ENCODE measurements at places on chromosomes 1 and 21.

- no peak for DNase-seq
Measured at GRCh38 chr1:182955596-182956588, 2.9 kb upstream of the SHCBP1L start.

DNA sequence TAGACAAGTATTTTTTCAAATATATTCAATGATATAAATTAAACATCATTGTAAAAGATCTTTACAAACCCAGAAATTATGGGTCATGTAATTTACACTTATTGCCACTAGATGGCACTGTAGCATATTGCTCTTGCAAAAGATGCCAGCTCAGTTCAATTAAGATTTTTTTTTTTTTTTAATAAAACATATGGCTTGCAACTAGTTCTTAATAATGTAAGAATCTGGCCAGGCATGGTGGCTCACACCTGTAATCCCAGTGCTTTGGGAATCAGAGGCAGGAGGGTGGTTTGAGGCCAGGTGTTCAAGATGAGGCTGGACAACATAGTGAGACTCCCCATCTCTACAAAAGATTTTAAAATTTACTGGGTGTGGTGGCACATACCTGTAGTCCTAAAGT lies 49.4 kb upstream of the DESI2 start:
- no peak for DNase-seq

DNA sequence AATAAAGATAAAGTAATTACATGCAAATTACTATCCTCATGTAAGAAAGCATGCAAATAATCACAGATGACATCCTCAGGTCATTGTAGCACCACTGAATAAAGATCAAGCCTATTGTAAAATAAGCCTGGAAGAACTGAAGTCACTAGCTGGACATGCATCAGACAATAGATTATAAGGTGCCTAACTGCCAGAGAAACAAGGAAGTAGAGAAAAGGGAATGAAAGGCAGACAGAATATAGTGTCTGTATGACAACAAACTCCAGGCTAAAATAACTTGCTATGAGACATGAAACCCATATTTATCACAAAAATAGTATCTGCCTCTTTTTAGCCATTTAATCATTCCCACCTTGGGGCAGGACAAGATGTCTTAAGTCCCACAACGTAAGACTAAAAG lies 108.7 kb downstream of the ENAH start:
- DNase-seq: no peak

GRCh38 chr1:111318523-111318922 lies 27.9 kb downstream of the CHIA start:
- no peak for DNase-seq

DNA sequence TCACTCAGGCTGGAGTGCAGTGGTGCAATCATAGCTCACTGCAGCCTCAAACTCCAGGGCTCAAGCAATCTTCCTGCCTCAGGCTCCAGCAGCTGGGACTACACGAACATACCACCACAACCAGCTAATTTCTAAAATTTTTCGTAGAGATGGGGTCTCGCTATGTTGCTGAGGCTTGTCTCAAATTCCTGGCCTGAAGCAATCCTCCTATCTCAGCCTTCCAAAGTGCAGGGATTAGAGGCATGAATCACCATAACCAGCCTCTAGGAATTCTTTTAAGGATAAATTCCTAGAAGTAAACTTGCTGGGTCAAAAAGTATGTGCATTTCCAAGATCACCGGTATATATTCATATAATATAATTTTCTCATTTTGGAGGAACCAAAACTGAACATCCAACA lies 17.6 kb upstream of the HUNK start:
- no peak for DNase-seq

DNA sequence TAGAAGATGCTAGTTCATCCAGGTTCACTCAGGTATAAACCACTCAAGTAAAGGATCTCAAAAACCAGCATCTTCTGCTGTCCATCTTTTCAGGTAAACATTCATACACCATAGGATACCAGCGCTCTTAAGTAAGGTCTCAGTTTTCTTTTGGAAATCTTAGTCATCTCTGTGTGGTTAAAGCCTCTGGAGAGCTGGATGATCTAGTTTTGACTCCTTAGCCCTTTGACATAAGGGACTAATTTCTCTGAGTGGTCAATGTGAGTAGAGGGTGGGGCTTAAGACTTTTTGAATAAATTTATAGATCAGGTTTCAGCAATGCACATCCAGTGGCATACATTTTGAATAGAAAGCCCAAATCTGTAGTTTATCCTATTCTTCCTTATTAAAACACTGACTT lies 92.3 kb downstream of the CTH start:
- DNase-seq: no peak

GRCh38 chr1:161727256-161727924 lies 6.0 kb downstream of the FCRLB start:
- DNase-seq: no peak

DNA sequence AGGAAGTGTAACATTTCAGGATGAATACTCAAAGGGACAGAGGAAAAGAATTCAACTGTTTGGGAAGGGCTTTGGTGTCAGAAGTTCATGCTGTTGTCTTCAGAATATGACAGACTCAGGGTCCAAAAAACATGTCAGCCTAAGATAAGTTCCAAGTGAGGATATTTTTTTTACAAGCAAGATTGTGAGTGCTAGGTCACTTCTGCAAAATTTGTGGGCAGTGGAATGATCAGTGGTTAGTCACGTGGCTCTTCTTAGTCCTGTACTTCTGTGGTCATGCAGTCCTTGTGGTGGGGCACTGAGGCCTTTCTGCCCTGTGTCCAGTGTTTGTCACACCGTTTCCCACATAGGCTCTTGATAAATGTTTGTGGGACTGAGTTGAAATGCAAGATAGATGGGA lies 5.2 kb downstream of the RGL1 start:
- DNase-seq: no peak
